Cerebellum (tissue), 4 donors: ENCODE measurements at places on chromosomes 2 and 18. TPM values are rescaled to one million over a fixed set of nuclear protein-coding genes. Genes with fewer than 3 reads are reported as not detected.

The INPP5D gene
- 4.9 TPM for total RNA-seq

The KCNG3 gene
- 0.27 TPM for total RNA-seq

The CCBE1 gene
- total RNA-seq = 4.3 TPM

The WDR75 gene
- total RNA-seq = 79.7 TPM

The CPSF3 gene
- total RNA-seq = 36.1 TPM

The CELF4 gene
- total RNA-seq = 62.9 TPM

DNA sequence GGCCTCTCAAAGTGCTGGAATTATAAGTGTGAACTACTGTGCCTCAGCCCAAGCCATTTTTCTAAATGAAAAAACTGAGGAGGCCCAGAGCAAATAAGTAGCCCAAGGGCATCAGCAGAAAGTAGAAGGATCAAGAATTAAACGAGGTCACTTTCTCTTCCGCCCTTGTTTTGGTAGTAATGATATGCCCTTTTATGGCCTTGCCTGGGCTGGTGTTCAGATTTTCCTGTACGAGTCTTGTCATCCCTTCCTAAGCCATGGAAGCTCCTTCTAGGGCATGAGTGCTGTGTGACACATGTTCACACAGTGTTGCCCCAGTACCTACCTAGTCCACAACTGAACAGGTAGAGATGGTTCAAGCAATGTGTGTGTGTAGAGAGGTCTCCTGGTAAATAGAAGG is 6.6 kb downstream of the HPCAL1 start:
- DNase-seq = no peak

DNA sequence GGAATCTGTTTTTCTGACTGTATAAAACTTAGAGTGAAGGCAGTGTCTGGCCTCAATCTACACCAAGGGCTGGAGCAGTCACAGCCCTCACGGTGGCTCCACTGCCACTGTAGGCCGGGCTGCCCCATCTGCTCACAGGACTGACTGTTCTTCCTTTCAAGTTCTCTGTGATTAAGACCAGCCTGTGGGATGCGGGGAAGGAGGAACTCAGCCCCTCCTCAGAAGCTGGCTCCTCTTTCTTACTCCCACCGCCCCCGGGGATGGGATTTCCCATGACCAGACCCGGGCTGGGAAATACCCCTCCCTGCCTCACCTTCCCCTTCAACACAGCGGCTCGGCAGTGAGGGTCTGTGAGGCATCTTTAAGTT is 106.0 kb downstream of the COPS8 start:
- DNase-seq = no peak

- no peak for DNase-seq
Measured at GRCh38 chr2:85111819-85112281, 21.3 kb upstream of the TCF7L1 start.

DNA sequence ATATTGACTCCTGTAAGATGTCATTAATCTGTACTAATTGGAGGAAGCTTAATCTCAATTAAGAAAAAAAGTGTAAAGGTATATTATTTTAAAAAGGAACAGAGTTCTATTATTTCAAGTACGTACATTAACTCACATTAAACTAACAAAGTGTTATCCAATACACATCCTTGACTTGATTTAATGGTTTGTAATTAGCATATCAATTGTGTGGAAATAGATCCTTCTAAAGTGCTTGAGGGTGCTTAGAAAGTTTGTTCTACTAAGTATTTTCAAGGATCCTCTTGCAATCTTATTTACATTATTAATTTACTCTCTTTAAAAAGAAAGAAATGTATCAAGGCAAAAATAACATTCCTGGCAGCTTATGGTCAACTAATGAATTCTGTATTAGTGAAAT is 720.3 kb downstream of the KCNJ3 start:
- DNase-seq = no peak

- no peak for DNase-seq
Measured at GRCh38 chr2:239725551-239725890, 299.6 kb downstream of the NDUFA10 start.

GRCh38 chr2:173357346-173357745 is 2.7 kb downstream of the CDCA7 start:
- no peak for DNase-seq

DNA sequence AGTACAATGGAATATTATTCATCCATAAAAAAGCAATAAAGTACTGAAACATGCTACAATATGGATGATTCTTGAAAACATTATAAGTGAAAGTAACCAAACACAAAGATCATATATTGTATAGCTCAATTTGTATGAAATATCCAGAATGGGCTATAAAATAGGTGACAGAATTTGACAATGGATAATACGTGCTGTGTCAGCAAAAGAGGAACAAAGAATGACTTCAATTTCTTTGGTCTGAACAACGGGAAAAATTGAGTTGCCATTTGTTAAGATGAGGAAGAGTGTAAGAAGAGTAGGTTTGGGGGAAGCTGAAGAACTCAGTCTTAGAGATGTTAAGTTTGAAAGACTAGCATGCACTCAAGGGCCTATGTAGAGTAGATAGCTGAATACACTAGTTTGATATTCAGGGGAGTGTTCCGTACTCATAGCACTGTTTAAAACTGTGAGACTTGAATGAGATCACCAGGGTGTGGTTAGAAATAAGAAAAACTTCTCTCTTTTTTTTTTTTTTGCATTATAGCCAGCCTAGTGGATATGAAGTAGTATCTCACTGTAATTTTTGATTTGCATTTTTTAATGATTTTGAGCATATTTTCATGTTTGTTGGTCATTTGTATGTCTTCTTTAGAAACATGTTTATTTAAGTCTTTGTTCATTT is 213.6 kb downstream of the NR4A2 start:
- DNase-seq = no peak
